GM06990 (cell line): ENCODE measurements at places on chromosomes 12 and 14.

DNA sequence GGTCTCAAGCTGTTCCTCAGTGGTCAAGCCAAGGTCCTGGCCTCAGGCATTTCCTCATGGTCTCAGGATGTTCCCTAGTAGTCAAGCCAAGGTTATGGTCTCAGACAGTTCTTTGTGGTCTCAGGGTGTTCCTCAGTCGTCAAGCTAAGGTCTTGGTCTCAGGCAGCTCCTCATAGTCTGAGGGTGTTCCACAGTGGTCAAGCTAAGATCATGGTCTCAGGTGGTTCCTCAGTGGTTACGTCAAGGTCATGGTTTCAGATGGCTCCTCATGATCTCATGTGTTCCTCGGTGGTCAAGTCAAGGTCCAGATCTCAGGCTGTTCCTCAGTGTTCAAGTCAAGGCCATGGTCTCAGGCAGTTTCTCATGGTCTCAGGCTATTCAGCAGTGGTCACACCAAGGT, 540.1 kb downstream of the VRK1 start:
- no peak for DNase-seq

DNA sequence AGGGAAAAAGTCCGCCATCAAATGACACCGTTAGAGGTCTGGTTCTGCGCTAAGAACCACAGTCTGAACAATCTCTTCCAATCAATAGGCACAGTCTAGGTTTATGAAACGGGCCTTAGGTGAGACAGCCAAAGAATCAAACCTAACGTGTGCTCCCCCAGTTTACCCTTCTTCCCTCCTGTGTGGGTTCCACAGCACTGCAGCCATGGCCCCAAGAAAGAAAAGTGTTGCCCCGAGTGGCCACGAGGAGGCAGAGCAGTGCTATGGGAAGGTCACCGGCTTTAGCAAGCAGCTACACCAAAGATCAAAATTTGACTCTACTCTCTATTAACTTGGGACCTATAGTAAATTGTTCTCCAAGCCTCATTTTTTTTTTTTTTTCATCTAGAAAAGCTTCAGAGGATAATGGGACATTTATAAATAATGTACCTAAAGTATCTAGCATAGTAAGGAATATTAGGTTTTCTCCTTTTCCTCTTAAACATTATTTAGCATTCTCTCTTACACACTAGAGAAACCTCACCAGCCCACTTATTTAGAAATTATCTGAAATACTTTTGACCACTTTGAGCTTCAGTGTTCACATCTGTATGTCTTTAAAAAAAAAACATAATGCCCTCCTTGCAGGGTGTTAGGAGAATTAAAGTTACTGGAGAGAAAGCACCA, 70.2 kb upstream of the GPHB5 start:
- DNase-seq = peak; percentile 29

DNA sequence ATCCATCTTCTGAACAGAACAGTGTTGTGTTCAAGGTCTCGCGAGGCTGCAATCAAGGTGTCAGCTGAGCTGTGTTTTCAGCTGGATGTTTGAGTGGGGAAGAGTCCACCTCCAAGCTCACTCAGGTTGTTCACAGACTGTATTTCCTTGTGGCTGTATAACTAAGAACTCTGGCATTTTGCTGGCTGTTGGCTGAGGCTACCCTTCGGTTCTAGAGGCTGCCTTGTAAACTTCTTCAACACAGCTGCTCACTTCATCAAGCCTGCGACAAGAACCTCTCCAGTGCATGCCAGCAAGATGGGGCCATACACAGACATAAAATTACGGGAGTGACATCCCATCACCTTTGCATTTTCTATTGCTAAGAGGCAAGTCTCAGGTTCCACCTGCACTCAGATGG, 12.7 kb downstream of the FOS start:
- DNase-seq = no peak

- no peak for DNase-seq
Observed at GRCh38 chr12:73731658-73732057, 806.0 kb upstream of the ATXN7L3B start.

GRCh38 chr12:131153956-131154355, 200.2 kb downstream of the ADGRD1 start:
- DNase-seq = no peak

GRCh38 chr12:87302126-87302745, 727.0 kb downstream of the C12orf50 start:
- DNase-seq = no peak

- DNase-seq = no peak
Observed at GRCh38 chr14:94139421-94139820, 10.0 kb upstream of the IFI27L2 start.

- DNase-seq = no peak
Observed at GRCh38 chr12:114215746-114216145, 190.2 kb downstream of the TBX5 start.
